ENCODE measurements at places on chromosomes 1 and 21. TPM values are rescaled to one million over a fixed set of nuclear protein-coding genes. Genes with fewer than 3 reads are reported as not detected.

- peak; percentile 87 for DNase-seq
Measured at GRCh38 chr1:230768903-230769570, 21.8 kb downstream of the CAPN9 start.

- no peak for DNase-seq
Measured at GRCh38 chr1:84668185-84668584, 22.1 kb downstream of the SSX2IP start.

DNA sequence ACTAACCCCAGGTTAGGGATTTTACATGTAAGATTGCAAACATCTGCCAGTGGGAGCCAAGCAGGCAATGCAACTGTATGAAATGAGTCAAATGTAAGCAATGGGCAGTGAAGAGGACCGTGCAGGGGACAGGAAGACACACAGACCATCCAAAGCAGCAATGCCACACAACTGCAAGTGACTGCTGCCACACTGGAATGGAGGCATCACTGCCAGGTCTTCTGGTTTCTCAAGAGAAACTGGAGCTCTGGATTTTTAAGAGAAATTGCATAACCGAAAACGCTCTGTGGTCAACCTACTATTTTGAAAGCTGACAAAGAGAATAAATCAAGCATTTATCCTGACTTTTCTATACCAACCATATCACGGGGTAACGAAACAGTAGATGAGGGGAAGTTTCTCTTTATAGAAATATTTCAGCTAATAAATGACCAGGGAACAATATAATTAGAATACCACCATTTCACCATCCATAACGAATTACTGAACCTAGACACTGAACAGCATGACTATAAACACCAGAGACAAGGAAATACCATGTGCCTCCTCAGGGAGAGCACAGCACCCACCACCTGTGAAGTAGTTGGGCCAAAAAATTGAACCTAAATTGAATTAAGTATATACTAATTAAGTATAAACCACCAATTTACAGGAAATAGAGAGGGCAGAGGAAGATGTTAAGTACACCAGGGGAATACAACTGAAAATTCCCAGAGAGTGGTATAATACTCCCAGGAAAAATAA is 4.4 kb downstream of the AK2 start:
- DNase-seq = peak; percentile 69

- peak; percentile 77 for DNase-seq
Measured at GRCh38 chr1:47181095-47181954, 8.5 kb downstream of the PDZK1IP1 start.

GRCh38 chr1:20112279-20113000 is 6.9 kb downstream of the PLA2G2D start:
- no peak for DNase-seq

- peak; percentile 64 for DNase-seq
Measured at GRCh38 chr1:247360991-247361731, 29.5 kb upstream of the ZNF496 start.

GRCh38 chr1:113674591-113674990 is 84.7 kb downstream of the PHTF1 start:
- DNase-seq = no peak

- peak; percentile 43 for DNase-seq
Measured at GRCh38 chr1:26016953-26017545, 4.5 kb upstream of the EXTL1 start.

DNA sequence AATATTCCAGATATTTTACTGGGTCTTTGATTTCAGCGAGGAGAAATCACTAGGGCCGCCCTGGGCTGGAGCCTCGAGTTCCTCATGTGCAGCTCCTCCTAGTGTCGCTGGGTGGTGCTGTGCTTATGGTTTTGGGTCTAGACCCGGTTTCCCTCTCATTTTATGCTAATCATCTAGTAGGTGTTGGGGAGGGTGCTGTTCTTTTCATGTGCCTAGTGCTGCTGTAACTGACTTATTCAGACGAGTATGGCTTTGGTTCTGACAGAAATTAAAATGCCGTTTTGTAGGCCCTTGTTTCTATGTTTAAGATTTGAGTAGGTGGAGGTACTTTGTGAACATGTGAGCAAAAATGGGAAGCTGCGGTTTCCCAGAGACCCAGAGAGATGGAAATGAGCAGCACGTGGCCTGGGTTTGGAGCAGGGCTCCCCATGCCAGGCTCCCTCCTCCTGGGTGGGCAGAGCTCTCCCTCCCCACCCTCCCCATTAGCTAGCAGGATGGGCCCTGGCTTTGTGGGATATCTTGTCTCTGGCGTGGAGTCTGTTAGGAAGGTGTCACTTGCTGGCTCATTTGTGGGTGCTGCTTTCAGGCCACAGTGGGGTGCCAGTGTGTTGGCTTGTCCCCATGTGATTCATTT is 74.0 kb upstream of the GPR88 start:
- peak; percentile 68 for DNase-seq

- no peak for DNase-seq
Measured at GRCh38 chr1:69919129-69919921, 286.1 kb downstream of the LRRC40 start.

DNA sequence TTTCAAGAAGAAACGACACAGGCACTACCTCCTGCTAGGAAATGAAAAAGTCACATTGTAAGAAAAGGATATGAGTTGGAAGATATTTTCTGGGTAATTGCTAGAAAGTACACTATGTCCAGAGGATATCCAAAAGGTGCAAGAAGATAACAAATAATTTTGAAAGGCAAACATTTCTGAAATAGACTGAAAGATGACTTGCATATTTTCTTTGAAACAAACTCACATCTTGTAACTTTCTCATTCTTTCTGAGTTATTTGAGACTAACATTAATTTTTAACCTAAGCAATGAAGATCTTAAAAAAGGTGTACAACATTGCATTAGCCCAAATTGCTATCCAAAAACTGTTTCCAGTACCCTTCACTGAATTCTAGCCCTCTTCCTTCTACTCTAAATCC is 79.6 kb upstream of the KCTD3 start:
- no peak for DNase-seq

- no peak for DNase-seq
Measured at GRCh38 chr1:60394436-60394835, 320.9 kb upstream of the C1orf87 start.

DNA sequence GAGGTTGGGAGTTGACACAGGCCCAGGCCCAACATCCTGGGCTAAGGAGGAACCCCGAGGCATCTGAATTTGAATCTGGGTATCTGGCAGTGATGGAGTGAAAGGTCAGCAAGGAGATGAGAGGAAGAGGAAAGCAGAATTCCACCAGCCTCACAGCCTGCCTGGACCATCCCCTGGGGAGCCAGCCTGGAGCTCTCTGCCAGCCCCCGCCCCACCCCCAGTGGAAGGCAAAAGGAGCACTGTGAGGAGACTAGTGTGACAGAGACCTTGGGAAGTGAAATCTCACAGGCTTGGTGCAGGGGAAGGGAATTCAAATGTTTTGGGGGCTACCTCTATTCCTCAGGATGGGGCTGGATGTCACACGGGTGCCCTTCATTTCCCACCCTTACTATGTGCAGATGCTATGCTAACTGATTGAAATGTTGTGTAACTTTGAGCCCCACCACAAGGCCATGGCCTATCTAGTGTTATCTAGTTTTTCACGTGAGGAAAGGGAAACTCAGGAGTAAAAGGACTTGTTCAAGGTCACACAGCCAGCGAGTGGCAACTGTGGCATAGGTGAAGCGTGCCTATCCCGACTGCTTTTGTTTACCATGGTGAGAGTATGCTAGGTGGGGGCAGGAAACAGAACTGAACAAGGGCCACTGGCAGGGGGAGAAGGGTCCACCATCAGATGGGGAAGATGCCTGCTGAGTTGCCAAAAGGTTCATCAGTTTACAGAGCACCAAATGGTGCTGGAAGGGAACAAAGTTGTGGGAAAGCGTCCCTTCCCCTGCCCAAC is 29.8 kb downstream of the AHDC1 start:
- no peak for DNase-seq

- no peak for DNase-seq
Measured at GRCh38 chr1:212622467-212622866, 13.9 kb downstream of the ATF3 start.

GRCh38 chr1:27138368-27138767 is 16.6 kb downstream of the SLC9A1 start:
- no peak for DNase-seq

GRCh38 chr1:172298141-172298540 is 122.3 kb upstream of the C1orf105 start:
- DNase-seq = no peak

- no peak for DNase-seq
Measured at GRCh38 chr1:234163267-234163919, 209.9 kb upstream of the COA6 start.

DNA sequence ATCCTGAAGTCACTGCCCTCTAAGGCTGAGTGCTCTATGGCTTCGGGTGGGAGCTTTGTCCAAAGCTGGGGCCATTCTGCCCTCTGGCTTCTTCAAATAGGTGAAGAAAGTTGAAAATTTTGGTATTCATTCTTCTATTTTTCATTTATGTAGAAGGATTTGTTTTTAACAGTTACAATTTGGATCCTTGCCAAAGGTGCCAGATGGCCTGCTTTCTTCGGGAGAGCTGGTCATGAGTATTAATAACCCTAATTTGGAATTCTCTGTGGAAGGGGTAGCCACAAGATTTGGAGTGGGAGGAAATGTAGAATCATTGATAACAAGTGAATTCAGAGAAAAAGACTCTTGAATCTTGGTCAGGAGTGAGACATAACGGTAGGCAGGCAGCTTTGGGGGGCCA is 370.4 kb upstream of the ST6GALNAC5 start:
- DNase-seq = no peak

GRCh38 chr1:182560392-182560984 is 28.6 kb downstream of the RNASEL start:
- DNase-seq = no peak

- DNase-seq = no peak
Measured at GRCh38 chr1:27029517-27029916, 16.9 kb upstream of the TENT5B start.

GRCh38 chr1:248404024-248404423 is 1.2 kb downstream of the OR2T1 start:
- DNase-seq = no peak

DNA sequence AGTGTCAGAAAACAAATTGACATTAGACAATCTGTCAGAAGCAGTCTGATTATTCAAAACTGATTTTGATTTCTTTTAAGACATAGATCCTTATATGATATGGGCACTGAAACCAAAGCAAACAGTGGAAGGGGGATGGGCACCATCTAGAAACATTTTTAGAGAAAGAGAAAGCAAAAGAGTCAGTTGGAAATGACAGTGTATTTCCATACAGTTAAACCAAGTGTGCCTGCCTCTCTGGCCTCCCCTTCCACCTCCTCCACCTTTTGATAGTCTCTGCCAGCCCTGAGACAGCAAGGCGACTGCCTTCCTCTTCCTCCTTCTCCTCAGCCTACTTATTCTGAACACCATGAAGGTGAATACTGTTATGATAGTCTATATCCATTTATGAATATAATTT is 949.7 kb downstream of the AMY1C start:
- DNase-seq = no peak

GRCh38 chr1:157658571-157658970 is 42.0 kb downstream of the FCRL3 start:
- DNase-seq = no peak

GRCh38 chr1:232578651-232579195 is 51.2 kb downstream of the SIPA1L2 start:
- no peak for DNase-seq

DNA sequence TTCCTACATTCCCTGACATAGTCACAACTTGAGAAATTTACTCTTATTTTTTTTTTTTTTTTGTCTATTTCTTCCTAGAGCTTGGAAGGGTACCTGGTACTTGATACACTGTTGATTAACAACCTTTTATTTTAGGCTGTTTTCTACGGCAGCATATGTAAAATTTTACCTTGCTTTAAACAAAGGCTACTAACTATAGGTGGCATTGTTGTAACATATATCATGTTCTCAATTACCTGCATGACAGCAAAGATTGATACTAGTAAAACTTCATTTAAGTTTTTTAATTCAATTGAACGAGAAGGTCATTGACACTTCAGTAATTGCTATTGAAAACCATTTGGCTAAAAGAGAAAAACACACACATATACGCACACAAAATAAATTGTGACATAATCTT is 238.3 kb upstream of the ESRRG start:
- DNase-seq = no peak

DNA sequence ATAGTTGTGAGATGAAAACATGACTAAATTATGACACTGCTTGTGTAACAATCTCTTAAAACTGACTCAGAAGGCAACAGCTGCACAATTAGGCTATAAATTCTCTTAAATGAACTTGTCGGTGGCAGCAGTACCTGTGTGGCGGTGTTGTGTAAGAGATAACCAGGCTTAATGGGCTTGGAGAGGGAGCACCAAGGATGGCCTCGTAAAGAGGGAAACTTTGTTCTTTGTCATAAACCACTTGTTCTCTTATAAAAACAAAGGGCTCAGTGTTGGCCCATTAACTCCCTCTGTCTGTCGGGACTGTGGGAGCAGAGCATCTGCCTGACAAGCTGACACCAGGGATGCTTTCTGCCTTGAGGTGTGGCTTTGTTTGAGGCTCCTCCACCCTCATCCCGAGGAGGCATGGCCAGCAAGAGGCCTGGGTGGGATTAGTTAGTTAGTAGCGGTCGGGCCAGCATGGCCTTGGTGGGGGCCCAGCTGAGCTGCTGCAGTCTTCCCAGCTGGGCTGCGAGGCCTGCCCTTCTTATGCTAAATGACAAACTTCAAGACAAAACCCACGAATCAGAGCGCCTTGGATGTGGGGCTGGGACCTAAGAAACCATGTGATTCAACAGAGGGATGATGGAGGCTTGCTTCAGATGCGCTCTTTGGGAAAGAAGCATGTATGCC is 171.4 kb downstream of the CAMTA1 start:
- DNase-seq = no peak

DNA sequence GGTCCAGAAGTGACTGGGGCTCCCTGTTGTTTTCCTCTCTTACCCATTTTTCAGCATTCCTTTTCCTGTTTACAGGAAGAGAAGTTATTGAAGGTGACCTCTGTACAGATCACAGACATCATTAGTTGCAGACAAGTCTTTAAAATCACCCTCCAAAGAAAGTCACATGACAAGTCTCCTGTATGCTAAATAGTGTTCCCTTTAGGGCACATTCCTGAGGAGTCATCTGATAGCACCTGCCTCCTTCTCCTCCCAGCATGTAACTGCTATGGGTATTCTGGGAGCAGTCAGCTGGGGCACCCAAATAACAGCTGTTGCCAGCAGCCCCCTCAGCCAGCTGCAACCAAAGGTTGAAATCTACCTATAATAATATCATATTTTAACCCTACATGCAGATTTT is 200.6 kb downstream of the PTGER3 start:
- DNase-seq = no peak

- no peak for DNase-seq
Measured at GRCh38 chr1:95236784-95237575, 3.0 kb downstream of the RWDD3 start.

HRNR gene
- not detected for total RNA-seq

PROK1 gene
- total RNA-seq = not detected

LCE4A gene
- total RNA-seq = not detected

LRRC8B gene
- total RNA-seq = 1.4 TPM

AADACL3 gene
- not detected for total RNA-seq

ETV3L gene
- total RNA-seq = not detected

TIAM1 gene
- total RNA-seq = 16.3 TPM

GPR37L1 gene
- total RNA-seq = not detected

ZNF695 gene
- total RNA-seq = 1.2 TPM

SGIP1 gene
- total RNA-seq = 17.4 TPM

ADIPOR1 gene
- total RNA-seq = 104 TPM

VSIG8 gene
- total RNA-seq = not detected

U2AF1 gene
- 26.4 TPM for total RNA-seq
